Anterior cingulate cortex (tissue), 58 donors: ENCODE measurements at places on chromosomes 1 and 21.

DNA sequence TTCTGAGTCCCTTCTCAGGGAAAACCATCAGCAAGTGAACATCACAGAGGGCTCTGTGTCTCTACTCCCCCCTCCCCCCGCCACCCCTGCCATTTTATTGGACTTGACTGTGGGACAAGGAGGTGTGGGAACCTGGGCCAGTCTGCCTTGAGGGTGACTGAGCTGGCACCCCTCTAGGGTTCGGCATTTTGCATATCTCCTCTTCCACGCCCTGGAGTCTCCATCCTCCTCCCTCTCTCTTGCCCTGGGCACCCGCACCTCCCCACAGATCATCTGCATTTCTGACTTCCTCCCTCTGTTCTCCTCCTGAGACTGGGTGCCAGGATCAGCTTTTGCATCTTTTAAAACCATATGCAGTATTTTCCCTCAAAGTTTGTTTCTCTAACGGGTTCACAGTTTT, 107.1 kb upstream of the ERRFI1 start:
- no peak for DNase-seq

DNA sequence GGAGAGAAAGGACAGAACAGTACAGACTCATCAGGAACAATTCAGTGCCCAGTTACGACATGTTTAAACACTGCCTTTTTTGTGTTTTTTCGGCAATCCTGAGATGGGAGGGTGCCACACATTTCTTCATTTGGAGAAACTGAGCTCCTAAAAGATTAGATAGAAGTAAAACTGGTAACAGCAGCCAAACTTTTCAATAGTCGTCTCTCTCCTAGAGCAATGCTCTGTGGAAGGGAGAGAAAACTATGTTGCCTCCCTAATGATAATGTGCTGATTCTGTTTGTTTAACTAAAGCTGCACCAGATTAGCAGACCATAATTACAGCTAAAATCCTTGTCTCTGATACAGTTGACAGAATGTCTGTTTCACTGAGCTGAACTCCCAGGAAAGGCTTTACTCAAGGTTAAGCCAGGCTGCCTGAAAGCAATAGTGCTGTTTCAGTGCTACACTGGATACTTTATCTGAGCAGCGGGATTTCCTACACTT, 76.2 kb upstream of the CXADR start:
- DNase-seq = no peak

DNA sequence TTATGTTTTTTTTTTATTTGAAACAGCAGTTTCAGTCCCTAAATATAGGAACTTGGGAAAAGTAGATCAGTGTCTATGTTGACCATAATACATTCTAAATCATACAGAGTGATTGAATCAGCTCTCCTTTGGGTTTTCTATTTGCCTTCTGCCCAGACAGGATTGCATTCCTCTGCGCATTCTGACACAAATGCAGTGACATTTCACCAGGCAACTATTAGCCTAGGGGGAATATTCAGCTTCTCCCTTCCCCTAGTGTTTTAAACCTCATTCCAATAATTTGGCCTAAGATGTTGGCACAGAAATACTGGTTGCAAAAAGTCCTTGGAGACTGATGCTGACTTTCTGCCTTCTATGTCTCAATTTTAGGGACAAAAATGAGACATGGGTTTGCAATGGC, 172.8 kb downstream of the PTGER3 start:
- no peak for DNase-seq

DNA sequence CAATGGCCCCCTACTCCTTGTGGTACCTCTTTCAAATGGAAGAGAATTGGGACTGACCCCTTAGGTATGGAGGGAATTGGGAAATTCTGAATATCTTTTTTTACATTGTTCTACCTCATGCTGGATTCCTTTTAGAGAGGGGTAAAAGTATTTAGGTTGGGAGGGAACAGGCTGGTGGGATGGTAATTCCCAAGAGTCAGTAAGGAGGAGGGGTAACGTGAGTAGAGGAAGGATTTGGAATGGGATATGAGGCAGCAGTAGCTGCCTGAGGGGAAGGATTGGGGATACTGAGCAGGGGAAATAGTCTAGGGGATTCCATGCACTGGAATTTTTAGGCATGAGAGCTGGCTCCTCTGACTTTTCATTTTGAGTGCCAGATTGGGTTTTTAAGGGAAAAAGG, 3.8 kb upstream of the AADACL3 start:
- no peak for DNase-seq

- no peak for DNase-seq
Observed at GRCh38 chr1:226656601-226657277, 82.3 kb downstream of the ITPKB start.

- DNase-seq = no peak
Observed at GRCh38 chr1:107963601-107964335, 1.2 kb downstream of the VAV3 start.
